ENCODE measurements at places on chromosomes 2 and 18.

DNA sequence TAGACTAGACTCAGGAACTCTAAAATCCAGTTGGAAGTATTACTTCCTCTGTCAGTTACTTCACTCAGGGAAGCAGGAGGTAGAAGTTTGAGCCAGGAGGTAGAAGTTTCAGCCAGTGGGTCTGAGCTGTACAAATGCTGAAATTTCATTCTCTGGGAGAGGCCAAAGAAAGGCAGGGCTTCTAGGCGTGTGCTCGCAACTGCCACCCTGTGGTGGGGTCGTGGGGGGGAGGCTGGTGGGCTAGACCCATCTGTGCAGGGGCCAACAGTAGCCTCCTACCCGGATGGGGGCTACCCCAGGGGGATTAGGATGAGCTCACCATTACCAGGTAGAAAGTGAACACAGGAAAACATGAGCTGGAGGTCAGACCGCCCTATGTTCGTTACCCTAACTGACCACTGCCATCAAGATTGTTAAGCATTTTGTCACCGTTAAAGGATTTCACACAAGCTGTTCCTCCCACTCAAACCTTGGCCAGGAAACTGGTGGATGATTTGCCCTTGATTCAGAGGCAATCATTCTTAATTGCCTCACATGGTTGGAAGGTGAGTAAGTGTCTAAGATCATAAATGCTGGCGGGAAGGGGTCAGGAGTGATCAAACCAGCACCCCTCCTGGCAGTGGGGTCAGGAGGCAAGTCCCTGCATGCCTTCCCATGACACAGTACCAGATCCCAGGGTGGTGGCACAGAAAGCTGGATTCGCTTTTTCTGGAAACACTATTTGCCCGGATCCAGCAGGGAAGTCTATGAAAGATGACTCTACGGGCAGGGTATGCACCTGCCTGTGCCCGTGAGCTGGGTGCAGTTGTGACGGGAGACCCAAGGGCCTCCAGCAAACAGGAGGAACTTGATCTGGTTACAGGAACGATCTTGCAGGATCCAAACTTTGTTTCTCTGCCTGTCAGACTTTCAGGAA lies 5.2 kb upstream of the FHL2 start:
- DNase-seq, result no peak

DNA sequence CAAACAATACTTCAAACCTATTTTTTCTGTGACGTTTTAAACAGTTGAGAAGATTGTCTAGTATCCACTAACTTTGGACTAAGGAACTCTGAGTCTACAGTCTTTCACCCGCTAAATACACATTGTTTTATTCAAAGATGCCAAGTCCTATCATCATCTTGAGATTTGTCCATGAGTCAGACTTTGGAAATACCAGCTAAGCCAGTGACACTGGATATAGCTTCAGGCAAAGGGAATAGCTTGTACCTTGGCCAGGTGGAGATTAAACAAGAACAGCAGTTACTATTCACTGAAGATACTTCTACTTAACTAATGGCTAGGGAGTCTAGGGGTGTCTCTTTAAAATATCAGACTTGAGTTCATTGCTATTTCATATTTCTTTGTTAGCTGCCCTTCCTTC lies 137.5 kb downstream of the COMMD1 start:
- DNase-seq, result no peak

GRCh38 chr2:150137338-150138069 lies 350.0 kb downstream of the RND3 start:
- no peak for DNase-seq

DNA sequence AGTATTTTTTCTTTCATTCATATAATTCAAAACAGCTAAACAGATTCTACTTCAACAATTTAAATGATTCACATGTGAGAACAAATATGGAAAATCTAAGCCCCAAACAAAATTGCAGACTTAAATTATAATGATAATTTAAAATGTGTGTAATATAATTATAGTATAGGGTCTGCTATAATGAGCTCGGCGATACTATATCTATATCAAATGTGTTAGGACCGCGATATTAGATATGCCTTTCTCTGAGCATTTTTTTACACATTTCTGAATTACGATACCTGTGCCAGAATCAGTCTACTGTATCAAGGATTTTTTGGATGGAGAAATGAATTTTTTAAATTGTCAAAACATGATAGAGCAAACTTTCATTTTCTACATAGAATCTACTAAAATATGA lies 808.8 kb upstream of the POU3F3 start:
- no peak for DNase-seq

GRCh38 chr2:71224457-71224856 lies 2.4 kb downstream of the PAIP2B start:
- no peak for DNase-seq

DNA sequence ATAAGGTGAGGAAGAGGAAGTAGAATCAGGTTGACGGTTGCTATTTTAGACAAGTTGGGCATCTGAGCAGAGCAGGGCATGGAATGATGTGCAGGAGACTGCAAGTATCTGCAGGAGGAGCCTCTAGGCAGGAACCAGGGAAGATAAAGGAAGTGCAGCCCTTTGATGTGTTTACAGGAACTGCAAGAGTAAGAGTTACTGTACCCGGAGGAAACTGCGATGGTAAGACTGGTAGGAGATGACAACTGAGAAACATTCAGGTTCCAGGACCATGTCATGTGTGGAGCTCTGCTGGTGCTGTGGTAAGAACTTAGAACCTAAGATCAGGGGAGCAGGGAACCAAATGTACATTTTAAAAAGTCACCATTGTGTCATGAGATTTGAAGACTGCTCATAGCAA lies 134.3 kb upstream of the STON1 start:
- DNase-seq, result no peak

DNA sequence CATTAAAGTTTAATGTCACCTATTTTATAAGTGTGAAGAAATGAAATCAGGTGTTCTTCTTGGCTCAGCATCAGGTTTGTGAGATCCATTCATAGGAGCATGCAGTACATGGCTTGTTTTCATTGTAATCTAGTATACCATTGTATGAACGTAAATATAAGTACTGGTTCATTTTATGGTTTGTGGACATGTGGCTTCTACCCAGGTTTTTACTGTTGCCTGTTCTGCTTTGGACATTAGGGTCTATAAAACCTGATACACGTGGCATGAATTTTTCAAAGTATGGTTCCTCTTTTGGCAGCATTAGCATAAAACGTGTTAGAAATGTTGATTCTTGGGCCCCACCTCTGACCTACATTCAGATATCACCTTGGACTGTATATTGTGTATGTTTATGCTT lies 175.5 kb downstream of the PRPF40A start:
- DNase-seq, result no peak

GRCh38 chr2:175844169-175844568 lies 157.9 kb downstream of the LNPK start:
- no peak for DNase-seq
